ENCODE measurements at places on chromosomes 16 and 17.
A peak's percentile ranks its signal among the peaks of the same experiment; 100 is the strongest.

DNA sequence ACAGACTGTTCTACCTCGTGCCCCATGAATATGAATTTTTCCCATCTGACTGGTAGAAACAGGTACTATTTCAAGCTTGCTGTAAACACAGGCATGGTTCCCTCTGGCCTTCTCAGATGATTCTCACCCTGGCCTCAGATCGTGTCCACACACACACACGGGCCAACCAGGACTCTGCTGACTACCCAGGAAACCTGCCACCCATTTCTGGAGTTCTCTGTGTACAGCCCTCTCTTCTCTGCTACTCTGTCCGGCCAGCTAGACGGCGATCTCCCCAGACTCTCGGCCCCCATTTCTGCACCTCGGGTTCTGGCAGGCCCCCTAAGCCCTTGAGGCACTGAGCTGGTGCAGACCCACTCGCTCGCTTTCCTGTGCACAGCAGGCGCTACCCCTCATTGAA, 31.2 kb downstream of the RPA1 start:
- DNase-seq: no peak

- no peak for DNase-seq
These were observed 17.4 kb upstream of the PHOSPHO1 start for GRCh38 chr17:49247944-49248343.

DNA sequence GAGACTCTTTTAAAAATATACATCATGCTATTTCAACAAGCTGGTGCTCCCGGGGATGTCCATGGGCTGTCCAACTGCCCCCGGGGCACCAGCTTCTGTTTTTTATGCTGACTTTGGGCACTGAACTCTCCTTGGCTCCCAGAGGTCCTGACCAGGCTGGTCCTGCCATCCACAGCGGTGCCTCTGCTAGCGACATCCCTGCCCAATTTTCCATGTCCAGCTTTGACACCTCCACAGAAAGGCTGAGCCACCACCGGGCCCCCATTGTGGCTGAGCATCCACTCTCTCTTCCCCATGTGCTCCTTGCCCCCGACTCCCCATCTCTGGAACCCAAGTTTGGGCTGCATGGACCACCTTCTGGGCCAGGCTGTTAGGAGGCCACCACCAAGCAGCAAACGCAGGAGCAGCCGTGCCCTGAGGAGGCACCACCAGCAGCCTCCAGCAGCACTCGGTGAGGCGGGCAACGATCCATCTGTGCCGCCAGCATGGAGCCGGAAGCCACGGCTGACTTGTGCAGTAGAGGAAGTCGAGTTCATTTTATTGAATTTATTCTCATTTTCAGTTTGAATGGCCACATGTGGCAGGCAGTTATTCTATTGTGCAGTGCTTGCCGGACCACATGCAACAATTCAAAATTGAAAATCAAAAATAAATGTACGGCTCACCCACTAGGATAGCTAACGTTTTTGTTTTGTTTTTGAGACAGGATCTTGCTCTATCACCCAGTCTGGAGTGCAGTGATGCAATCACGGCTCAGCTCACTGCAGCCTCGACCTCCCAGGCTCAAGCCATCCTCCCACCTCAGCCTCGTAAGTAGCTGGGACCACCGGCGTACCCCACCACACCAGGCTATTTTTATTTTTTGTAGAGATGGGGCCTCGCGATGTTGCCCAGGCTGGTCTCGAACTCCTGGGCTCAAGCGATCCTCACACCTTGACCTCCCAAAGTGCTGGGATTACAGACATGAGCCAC, 2.8 kb upstream of the MEAK7 start:
- no peak for DNase-seq

GRCh38 chr17:72258711-72259110, 137.9 kb downstream of the SOX9 start:
- no peak for DNase-seq

DNA sequence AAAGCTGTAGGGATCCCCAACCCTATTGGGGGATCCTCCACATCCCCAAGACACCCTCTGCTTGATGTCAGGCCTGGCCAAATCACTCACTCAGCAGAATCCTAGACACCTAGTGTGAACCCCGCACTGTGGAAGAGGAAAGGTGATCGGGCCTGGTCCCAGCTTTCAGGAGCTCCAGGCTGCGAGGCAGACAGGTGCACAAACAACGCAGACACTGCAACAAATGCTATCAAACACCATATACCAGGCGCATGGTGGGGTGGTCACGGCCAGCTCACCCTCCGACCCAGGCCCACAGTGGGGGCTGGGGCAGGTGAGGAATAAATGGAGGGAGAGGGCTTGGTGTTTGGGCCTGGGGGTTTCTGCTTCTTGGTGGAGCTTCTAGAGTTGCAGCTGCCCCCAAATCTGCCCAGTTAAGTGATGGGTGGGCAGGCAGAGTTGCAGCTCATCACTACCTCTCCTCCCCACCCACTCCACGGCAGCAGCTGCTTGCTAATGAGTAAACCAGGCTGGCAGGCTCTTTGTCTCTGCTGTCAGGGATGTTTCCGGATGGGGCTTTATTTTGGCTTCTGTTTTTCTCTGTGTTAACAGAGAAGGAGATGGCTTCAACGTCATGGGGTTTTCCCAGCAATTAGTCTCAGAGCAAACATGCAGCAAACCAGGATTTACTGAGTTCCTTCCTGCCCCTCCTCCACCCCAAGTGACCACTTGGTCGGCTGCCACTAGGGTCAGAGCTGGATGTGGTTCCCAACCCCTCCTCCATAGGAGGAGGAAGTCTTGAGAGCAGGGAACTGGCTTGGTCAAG, 46.6 kb downstream of the PECAM1 start:
- peak; percentile 63 for DNase-seq

DNA sequence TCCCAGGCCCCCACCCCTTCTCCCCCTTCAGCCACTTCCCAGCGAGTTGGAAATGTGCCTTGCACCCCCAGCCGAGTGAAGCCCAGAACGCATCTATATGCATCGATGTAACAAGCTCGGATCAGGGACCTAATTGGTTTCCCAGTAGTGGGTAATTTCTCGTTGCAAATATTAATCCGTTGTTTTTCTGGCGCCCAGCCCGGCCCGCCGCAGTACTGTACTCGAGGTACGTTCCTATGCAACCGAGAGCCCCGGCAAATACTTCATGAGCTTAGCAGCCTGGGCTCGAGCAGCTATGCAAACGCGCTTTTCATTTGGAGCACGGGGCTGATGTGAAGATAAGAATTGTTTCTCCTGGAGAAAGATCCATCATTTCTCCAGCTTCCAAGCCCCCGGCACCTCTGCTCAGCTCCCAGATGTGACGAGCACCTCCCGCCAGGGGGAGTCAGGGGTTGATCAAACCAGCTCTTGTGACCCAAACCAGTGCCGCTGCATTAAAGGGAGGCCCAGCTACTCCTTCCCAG, 229.8 kb downstream of the KATNIP start:
- DNase-seq: peak; percentile 72

DNA sequence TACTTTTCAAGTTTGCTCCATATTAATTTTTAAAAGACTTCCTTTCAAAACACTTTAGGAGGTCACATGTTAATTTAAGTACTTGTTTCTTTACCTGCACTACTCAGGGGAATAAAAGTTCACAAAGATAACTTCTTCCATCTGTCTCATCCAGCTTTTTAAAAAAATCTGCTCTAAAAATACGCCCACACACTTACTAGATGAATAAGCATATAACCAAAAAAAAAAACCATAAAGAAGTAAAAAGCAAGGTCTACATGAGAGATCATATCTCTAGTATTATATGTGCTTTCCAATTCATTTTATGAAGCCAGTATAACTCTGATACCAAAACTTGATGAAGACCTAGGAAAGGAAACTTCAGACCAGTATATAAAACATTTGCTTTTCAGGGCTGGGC, 17.2 kb downstream of the SKAP1 start:
- DNase-seq: no peak

- DNase-seq: no peak
These were observed 387.5 kb upstream of the HSBP1 start for GRCh38 chr16:83420206-83420760.

DNA sequence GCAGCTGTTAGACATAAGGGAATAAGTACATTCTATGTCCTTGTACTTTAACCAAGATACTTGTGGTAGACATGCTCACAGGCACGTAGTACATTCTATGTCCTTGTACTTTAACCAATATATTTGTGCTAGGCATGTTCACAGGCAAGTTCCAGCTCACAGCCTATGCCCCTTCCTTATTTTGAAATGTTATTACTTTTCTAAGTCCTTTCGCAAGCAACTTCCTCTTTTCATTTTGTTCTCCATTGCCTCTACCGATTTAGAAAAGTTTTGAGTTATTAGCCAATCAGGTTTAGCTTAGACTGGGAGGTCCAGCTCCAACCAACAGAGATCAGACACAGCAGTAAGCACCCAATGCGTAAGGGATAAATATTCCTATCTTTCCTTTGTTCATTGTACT, 60.1 kb upstream of the NUDT7 start:
- no peak for DNase-seq

- DNase-seq: peak; percentile 6
These were observed at the start of gene TMEM238L for GRCh38 chr17:10803830-10804475. TSS of gene TMEM238L (minus strand) at chr17:10804099. CDS start at chr17:10803963, 136 bp downstream.

DNA sequence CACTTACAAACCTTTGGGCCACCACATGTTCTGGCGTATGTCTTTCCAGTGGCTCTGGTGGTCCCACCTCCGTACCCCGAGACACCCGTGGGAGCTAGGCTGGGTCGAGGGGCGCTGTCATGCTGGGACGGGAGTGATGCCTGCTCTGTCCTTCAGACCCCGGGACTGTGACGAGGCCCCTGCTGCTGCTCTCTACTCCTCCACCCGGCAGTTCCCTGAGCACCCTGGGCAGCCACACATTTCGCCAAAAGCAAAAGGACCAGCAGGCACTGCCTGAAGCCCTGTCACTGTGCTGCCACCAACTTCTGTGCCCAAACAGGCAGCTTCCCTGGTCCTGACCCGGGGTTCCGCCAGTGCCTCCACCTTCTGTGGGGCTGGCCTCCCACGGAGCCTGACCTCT, 15.5 kb downstream of the DOC2B start:
- DNase-seq: no peak

DNA sequence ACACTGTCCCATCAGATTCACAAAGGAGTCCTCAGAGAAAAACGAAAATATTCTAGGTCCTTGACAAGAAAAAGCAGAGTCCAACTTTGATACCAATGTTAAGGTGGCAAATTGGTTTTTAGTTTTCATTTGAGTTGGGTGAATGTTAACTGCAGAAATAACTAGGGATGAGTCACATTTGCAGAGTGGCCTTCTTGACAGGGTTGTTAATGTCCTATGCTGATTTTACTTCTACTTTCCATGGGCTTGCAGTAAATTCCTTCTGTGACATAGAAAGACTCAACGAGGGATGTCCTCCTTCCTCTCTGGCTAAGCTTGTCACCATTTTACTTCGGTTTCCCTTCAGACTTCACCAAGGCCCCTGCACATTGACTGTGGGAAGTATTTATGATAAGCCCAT, 47.2 kb upstream of the ICAM2 start:
- DNase-seq: no peak

- peak; percentile 68 for DNase-seq
These were observed 35.3 kb downstream of the NPLOC4 start for GRCh38 chr17:81601525-81602120.

DNA sequence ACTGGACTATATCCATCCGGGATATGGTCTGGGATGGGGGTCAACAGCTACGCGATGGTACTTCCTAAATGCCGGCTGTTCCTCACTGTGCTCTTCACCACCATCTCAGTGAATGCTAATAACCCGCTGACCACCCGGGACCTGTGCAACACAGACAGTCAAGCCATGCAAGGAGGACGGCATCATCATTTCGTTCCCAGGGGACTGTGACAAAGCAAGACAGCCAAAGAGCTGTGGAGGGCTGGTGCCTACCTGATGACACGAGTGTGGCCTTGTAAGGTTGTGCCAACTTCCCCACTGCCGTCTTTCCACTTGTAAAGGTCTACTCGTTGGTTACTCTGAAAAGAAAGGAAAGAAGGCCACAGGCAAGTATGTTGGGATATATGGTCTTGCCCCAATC, 33.7 kb downstream of the WDR59 start:
- no peak for DNase-seq

GRCh38 chr17:69143683-69144231, 2.1 kb upstream of the ABCA6 start:
- DNase-seq: no peak

GRCh38 chr16:17227278-17227677, 243.5 kb downstream of the XYLT1 start:
- DNase-seq: no peak

DNA sequence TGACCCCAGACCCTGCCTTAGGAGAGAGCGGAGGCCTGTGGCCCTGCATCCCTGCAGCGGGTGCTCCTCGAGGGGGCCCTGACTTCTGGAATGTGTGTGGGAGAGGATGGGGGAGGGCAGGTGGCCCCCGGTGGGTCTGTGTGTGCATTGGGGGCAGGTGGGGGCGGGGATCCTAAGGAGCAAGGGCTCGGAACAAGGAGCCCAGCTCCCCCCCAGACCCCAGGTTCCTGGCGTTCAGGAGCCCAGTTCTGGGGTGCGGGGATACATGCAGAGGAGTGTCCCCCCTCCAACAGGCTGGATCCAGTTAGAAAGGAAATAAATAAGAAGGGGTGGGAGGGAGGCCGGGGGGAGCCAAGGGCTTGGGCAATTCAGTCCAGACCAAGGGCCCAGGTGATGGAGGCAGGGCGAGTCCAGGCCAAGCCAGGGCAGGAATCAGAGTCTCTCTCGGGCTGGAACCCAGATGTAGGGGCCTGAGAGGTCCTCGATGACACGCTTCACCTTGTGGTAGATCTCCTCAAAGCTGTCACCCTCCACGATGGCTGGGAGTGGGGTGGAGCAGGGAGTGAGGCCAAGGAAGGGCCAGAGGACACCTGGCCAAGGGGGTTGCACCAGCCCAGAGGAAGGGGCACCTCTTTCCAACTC, 11.2 kb upstream of the ASGR1 start:
- no peak for DNase-seq

- DNase-seq: no peak
These were observed 23.8 kb downstream of the HAPSTR1 start for GRCh38 chr16:9115277-9115676.

DNA sequence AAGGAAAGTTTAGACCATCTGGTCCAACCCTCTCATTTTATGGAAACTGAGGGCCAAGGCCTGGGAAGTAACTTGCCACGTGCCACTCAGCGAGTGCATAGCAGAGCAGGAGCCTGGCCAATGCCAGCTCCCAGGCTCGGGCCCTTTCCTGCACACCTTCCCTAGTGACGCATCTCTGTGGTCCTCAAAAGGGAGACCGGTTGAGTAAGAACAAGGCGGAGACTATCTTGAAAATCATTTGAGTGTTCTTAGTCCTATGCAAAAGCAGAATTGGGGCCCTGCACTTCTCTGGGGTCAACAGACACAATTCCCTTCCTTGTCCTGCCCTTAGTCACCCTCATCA, 2.8 kb downstream of the CCL4 start:
- no peak for DNase-seq

DNA sequence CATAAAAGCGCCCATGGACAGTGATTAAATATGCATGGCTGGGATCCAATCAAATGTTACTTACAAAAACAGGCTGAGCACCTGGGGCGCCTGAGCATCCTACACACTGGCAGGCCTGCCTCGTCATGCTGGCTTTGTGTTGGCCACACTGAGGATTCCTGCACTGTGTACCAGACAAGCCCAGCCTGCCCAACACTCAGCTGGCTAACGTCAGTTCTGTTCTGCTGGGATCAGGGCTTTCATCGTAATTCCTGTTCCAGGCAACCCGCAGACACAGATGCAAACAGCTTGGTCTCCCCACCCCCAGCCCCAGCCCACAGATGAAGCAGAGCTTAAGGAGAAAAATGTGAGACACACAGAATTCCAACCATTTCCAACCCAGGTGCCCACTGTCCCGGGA, 30.7 kb downstream of the PIMREG start:
- no peak for DNase-seq

- DNase-seq: no peak
These were observed 565 bp downstream of the DDX52 start for GRCh38 chr17:37642681-37643080.

GRCh38 chr17:76388966-76389888, 4.8 kb downstream of the SPHK1 start:
- no peak for DNase-seq

- no peak for DNase-seq
These were observed 29.9 kb upstream of the ENDOV start for GRCh38 chr17:80385046-80385445.
